HL-60 (cell line): ENCODE measurements at places on chromosomes 12 and 14.
A peak's percentile ranks its signal among the peaks of the same experiment; 100 is the strongest.

DNA sequence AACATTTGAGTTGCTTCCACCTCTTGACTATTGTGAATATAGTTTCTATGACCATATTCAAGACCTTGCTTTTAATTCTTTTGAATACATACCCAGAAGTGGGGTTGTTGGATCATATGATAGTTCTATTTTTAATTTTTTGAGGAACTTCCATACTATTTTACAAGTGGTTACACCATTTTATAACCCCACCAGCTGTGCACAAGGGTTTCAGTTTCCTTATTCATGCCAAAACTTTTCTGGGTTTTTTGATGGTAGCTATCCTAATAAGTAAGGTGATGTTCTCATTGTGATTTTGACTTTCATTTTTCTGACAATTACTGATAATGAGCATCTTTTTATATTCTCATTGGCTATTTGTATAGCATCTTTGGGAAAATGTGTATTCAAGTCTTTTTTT, 109.4 kb upstream of the GARIN2 start:
- DNase-seq, result no peak

DNA sequence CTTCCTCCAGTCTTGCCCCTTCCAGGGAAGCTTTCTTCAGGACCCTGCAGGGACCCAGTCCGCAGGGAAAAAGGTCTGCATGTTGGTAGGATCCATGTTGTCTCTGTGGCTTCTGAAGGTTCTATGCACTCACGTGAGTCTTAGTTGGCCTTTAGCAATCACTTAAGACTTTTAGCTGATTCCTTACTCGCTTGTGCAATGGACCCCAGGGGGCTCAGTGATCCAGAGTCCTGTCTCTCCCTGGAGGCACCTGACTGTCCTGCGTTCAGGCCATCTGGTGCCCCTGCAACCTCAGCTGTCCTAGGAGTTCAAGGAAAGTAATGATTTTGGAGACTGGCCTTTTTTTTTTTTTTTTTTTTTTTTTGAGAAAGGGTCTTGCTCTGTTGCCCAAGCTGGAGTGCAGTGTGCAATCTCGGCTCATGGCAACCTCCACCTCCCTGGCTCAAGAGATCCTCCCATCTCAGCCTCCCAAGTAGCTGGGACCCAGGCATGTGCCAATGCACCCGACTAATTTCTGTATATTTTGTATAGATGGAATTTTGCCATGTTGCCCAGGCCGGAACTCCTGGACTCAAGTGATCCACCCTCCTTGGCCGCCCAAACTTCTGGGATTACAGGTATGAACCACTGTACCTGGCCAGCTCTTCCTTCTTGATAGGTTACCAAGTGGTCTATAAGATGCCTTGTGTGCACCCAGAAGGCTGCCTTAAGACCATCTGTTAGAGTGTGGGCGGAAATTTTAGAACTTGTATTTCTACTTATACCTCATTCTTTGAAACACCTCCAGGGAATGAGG, 4.6 kb downstream of the IFI27L2 start:
- no peak for DNase-seq

DNA sequence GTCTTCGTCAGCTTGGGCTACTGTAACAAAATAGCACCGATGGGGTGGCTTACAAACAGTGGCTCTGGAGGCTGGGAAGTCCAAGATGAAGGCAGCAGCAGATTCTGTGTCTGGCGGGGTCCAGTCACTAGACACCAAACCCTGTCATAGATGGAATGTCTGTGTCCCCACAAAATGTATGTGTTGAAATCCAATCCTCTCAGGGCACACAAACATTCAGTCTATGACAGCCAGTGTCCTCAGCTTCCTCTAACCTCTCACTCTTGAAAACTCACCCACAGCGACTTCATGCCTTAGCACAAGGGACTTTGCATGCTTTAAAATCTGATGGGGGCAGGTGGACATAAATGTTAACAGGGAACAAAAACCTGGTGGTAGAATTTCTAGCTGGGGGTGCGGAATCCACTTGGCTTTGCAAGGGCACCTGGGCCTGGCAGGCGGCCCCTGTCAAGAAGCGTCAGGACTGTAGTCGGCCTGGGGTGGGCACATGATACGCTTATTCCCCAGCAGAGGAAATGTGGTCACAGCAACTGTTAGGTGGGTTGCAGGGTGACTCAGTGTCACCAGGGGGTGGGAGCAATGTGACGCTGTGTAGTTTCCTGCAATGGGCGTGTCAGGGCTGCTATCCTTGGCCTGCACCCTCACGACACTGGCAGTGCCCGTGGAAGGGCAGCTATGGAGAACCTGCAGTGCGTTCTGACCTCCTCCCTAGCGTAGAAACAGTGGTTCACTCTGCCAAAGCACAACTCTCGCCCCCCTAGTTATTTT, 17.7 kb downstream of the RIN3 start:
- DNase-seq, result no peak

DNA sequence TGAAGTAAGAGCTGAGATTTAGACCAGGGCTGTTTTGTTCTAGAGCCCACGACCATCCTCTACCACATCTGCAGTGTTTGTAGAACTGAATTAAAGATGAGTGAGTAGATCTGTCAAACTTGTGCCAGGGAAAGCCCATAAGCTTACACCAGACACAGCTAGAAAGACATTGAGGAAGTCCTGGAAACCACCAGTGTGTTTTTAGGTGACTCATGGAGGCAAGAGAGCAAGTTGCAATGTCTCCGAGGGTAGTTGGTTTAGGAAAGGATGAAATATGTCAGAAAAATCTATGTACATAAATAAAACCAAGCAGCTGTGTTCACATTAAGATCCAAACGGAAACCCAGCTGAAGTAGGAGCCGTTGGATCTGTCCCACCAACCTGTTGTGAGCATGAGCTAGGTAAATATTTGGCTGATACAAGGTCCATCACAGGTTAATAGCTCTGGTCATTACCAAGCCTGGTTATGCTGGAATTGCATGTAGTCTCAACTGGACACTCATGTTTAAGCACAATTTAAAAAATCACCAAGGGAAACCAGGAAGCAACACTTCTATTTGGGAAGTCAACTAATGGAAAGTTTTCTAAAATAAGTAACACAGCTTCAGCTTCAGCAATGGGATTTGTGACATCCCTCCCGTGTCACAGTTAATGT, 49.9 kb upstream of the PLEKHG3 start:
- peak; percentile 21 for DNase-seq

- no peak for DNase-seq
Measured at GRCh38 chr12:9740106-9740750, 7.3 kb upstream of the CLECL1 start.

DNA sequence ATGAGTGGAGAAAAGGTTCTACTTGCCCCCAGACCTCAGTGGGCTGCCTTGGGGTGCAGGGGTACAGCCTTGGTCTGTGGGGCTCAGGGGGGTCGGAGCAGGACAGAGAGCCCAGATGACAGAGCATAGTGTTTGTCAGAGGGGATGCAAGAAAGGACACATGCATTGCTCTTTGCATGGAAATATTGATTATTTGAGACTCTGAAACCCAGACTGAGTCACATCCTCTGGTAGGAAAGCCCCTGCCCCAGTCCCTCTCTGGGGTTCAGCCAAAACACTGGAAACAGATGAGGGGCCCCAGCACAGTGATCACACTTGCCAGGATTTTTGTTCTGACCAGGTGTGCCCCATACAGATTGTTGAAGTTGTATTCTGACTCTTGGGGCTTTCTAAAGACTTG, 1094.4 kb downstream of the BCL11B start:
- no peak for DNase-seq

DNA sequence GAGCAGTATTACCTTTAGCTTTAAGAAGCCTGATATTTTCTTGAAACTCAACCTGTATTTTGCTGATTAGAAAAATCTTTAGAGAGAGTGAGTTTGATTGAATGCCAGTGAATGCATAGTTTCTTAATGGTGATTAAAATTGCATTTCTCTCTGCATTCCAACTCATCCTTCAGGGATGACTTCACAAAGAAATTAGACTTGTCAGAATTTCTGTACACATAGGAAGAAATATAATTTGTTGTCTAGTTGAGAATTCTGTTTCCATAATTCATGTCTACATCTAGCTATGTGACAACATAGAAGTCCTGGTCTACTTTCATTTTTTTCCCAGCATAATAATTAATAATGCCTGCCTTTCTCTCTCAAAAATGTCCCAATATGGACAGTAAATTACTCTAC, 136.6 kb downstream of the OTOGL start:
- DNase-seq, result no peak

GRCh38 chr14:76694106-76694505, 67.2 kb upstream of the VASH1 start:
- DNase-seq, result no peak

- DNase-seq, result no peak
Measured at GRCh38 chr12:70070494-70071007, 172.7 kb upstream of the CNOT2 start.

GRCh38 chr12:130603396-130603965, 112.6 kb downstream of the RIMBP2 start:
- no peak for DNase-seq

DNA sequence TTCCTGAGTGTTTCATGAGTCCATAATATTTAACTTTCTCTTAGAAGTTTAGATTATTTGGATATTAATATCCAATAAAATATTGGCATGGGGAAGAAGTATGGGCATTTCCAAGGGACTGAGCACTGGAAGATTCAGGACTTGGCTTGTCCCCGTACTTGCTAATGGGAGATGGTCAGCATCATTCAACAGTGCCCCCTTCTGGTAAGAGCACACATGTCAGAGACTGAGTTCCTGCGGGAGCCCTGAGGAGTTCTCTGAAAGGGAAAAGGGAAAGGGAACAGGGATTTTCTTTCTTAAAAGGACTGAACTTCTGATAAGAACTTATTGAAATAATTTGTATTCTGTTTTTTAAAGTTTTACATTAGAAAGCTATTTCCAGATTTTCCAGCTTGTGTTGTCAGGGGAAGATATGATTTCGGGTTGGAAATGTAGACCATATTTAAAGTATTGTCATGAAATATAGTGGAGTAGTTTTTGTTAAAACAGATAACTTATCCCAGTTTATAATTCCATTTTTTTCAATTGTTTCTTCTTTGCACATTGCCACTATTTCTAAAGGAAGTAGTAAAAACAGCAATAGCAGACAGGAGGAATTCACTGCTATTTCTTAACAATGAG, 59.8 kb upstream of the C12orf71 start:
- DNase-seq, result peak; percentile 64

DNA sequence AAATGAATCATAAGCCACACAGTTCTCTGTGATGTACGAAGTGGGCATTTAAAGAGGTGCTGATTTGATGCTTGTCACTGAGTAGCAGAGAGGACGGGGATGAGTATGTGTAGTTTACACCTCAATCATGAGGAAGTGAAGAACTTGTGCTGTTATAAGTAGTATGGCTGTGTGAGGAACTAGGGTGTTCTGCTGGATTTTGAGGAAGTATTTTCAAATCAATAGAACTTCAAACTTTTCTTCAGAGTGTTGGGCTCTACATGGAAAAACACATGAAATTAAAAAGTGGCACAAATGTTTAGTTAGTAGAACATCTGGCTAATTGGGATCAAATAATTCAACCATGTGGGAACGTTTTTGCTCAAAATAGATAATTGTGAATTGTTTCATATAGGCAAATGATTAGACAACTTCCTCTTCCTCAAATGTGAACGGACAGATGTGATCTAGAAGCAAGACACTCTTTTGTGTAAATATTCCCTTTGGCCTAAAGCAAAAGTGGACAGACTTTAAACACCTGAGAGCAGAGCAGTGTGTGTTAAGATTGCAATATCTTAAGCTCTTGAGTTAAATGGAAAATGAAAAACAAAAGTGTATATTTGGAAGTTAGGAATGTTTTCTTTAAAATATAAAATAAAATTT, 168.5 kb downstream of the NAV3 start:
- peak; percentile 51 for DNase-seq

DNA sequence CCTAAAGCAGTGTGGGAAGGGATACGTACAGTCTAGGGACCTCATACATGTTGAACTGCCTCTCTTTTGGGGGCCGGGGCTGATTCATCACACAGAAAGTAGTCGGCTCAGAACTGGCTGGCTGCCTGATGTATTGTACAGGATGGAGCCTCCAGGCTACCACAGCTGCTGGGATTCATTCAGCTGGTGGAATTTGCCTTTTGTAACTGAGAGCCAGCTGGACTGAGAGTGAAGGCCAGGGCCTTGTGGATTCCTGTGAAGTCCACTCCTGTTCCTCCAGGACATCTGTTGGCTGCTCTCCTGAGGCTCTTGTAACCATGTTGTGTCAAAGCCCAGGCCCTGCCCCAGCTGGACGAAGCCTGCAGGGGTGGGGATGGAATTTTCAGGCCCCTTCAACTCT, 116.3 kb upstream of the PRICKLE1 start:
- no peak for DNase-seq

DNA sequence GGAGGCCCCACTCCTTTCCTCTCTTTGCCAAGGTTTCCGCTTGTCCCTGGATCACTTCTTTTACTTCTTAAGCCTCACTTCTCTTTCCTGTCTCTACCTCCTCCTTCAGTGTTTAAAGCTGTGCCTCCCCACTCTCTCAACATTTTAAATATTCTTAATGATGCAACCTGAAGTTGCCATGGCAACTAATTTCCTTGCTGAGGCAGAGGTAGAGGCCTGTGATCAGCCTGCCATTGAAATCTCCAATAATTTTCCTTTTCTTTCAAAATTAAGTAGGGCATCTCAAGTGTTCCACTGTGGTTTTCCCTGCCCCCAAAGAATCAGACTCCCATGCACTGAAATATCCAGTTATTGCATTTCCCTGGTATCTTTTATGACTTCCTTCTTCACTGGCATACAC, 108.6 kb upstream of the VRK1 start:
- DNase-seq, result no peak

DNA sequence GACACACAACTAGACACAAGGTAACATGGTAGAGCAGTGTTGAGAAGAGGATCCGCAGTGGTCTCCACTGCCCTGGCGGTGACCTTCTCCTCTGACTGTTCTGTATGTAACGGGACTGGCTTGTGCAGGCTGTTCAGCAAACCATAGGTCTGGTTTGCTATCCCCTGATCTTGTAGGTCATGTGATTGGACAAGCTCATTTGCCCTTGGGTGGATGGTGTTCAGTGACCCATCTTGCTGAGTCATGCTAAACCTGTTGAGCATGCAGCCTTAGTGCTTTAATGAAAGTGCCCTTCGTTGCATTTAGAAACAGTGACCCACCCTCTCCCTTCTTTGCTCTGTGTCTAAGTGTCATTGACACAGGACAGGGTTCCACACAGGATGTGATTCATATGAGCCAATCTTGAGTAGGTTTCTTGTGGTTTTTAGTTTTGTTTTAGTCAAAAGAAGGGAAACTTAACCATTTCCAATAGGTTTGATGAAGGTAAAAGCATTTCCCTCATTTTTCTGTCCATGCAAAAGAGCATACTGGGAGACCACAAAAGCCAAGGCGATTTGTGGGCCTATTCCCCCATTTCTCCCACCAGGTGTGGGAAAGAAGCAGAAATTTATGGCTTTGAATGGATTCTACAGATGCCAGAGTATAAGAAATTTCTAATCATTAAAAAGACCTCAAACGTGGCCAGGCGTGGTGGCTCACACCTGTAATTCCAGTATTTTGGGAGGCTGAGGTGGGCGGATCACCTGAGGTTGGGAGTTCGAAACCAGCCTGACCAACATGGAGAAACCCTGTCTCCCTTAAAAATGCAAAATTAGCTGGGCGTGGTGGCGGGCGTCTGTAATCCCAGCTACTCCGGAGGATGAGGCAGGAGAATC, 32.6 kb upstream of the HIF1A start:
- peak; percentile 93 for DNase-seq

GRCh38 chr12:17197971-17198370, 592.0 kb upstream of the LMO3 start:
- DNase-seq, result no peak
